ENCODE measurements at places on chromosomes 4 and X.
A peak's percentile ranks its signal among the peaks of the same experiment; 100 is the strongest.

DNA sequence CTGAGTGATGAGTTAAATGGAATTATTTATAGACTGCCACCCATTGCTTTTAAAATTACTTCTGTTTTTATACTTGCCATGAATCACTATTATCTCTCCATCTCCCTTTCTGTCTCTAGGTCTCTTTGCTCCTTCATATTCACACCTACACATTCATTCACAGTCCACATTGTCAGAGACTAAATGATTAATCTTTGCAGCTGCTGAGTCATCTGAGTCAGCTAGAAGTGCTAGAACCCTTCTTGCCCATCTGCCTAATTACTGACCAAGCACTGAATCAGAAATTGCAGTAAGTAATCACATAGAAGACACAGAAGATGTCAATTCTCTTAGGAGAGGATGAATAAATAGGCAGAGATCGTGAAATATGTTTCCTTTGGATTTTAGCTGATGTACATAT is 31.6 kb upstream of the RPS6KA6 start:
- no peak for DNase-seq

GRCh38 chrX:57565198-57565597 is 26.6 kb upstream of the ZXDB start:
- no peak for DNase-seq

DNA sequence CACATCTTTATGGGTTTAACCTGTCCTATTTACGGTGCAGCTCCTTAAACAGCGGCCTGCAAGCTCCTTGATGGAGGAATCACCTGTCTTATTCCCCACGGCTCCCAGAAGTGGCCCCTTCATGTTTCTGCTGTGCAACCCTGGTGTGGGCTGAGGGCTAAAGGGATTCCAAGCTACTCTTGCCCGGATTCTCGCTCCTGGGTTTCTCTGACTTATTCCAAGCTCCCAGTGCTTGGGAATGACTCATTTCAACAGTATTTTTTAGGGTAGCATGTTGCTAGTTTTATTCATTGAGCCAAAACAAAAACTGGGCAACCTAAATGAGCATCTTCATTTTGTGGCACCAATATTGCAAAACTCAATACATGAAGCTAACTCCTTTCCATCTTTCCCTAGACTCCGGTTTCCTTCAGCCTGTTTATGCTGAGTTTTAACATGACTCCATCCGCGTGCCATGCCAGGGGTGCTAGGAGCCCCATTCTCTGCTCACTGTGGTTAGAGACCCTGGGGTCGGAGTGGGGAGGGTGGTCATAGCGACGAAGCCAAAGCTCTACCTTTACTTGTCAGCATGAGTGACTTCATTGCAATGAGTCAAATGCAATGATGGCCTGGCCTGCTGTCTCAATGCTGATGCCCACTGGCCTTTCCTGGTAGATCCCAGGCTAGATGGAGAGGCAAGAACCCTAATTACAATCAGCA is 349.7 kb downstream of the NR3C2 start:
- DNase-seq = no peak

DNA sequence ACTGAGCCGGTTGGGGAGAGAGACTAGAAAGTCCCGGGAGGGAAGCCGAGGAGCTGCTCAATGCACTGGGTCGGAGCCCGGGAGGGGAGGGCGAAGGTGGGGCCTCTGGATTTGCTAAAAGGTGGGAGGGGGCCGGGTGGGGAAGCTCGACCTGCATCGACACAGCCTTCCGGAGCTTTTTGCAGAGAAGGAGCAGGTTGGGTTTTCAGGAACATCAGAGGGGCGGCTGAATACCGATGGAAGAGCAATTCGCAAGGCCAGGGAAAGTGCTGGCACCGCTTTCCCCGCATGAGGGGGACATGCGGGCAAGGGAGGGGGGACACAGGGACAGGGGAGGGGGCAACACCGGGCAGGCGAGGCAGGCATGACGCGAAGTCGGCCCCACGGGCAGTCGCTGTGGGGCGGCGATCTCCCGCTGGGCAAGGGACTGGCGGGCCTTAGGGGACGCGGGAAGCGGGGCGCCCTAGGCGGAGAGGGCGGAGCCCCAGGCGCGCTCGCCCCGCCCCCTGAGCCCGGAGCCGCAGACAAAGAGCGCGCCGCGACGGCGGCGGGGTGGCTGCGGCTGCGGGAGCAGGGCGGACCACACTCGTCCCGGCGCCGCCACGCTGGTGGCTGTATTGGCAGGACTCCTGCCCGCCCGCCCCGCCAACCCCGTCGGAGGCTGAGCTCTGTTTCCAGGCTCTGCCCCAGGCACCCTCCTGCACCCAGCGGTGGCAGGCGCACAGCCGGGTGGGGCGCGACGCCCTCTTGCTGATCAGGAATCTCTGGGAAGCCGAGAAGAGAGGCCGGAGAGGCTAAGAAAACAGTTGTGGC is 11.6 kb downstream of the PDZD4 start:
- no peak for DNase-seq

- no peak for DNase-seq
Measured at GRCh38 chrX:49976682-49977197, 54.3 kb downstream of the CLCN5 start.

GRCh38 chrX:129461801-129462456 is 61.4 kb downstream of the SMARCA1 start:
- DNase-seq = no peak

GRCh38 chr4:160283081-160283480 is 1180.2 kb downstream of the RAPGEF2 start:
- no peak for DNase-seq

DNA sequence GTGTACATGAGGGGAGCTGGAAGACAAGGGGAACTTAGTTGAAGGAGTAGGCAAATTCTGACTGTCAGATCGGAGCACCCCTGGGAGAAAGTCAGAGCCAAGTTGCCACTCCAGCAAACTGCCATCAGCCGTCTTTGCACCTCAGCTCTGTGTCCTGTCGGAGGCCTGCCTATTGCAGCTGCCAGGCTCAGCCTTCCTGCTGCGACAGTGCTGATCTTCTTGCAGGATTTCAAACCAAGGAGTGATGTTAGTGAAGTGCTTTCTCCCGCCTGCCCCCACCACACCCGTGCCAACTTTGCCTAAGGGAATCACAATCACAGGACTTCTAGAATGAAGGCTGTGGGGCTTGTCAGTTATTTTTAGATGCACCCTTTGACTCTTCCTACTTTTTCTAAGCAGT is 185.3 kb downstream of the KIT start:
- no peak for DNase-seq

GRCh38 chr4:24094726-24095125 is 204.9 kb upstream of the PPARGC1A start:
- DNase-seq = no peak

DNA sequence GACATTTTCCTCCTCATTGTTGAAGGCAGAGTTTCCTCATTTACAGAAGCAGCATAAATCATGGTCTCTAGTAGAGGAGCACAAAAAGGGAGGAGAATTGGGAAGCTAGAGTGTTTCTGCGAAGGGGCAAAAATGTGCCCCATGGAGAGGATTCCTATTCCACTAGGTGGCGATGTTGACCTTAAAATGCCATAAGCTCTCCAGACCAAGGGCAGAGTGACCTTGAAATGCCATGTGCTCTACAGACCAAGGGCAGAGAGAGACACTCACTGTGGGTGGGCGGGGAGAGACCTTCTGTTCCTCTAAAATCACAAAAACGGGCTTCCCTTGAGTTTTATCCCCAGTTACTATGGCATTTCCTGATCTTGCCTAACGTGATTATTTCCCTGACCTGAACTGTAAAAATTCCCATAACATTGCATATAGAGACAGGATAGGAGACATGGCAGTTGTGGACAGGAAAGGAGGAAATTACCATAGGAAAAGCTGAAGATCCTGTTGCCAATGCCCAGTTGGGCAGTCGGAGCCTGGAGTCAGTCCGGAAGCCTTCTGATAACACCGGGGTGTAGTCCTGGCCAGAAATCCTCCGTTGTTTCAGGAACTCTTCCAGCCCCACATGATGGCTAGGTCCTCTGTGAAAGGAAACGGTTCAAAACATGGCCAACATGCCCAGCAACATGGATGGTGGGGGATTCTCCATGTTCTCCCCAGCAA is 567.7 kb downstream of the MAGEB5 start:
- DNase-seq = peak; percentile 26

GRCh38 chr4:14879683-14880082 is 122.6 kb upstream of the CPEB2 start:
- DNase-seq = no peak

- DNase-seq = no peak
Measured at GRCh38 chr4:94470132-94470531, 18.4 kb downstream of the PDLIM5 start.

GRCh38 chr4:29372971-29373370 is 1347.2 kb upstream of the PCDH7 start:
- no peak for DNase-seq

- no peak for DNase-seq
Measured at GRCh38 chrX:117689956-117690355, 426.7 kb downstream of the KLHL13 start.

DNA sequence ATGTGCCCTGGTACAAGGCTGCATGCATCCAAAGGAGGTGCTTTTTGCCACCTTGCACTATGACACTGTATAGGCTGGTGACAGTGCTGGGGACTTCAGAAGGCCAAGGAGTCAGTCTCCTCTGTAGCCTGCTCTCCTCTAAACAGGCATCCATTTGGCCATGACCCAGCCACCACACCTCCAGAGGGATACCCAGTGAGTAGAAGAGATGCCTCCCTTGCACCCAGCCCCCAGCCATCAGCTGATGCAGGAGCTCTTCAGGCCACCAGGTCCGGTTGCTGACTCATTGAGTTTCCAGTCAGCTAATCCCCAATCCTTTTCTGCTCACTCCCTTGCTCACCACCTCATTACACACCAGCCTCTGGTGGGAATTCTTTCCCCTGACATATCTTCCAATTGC is 99.8 kb downstream of the PJA1 start:
- no peak for DNase-seq

- no peak for DNase-seq
Measured at GRCh38 chrX:107699616-107700015, 71.3 kb downstream of the PRPS1 start.

DNA sequence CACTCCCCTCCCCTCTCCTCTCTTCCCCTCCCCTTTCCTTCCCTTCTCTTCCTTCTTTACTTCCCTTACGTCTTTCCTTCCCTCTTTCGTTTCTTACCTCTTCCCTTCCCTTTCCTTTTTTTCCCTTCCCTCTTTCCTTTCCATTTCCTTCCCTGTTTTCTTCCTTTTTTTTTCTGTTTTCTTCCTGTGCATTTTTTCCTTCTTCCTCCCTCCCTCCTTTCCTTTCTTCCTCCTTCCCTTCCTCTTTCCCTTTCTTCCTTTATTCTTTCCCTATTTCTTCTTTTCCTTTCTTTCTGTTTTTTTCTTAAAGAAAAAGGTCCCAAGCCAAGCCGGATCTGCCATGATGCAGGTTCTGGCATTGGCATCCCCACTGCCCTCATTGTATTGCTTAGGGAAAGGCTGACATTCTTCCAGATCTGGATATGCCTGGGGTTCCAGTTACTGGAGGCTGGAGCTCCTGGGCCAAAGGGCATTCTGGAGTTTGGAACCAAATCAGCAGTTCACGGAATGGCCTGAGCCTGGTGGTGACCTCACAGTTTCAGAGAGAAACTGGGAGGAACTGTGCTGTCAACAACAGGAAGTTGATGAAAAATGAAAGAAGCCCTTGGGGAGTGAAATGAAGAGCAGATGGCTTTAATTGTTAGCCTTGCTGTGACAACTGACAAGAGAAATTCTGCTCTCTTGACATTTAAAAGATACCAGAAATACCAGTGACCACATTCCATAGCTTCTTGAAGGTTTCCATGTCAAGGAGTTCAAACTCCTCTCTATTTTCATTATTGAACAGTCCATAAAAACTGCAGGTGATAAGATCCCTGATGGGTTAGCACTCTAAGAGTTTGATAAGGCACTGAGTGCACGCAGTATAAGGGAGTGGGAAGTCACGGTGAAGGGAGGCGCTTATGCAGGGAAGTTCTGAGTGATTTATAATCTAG is 622.1 kb downstream of the SPRY1 start:
- no peak for DNase-seq

DNA sequence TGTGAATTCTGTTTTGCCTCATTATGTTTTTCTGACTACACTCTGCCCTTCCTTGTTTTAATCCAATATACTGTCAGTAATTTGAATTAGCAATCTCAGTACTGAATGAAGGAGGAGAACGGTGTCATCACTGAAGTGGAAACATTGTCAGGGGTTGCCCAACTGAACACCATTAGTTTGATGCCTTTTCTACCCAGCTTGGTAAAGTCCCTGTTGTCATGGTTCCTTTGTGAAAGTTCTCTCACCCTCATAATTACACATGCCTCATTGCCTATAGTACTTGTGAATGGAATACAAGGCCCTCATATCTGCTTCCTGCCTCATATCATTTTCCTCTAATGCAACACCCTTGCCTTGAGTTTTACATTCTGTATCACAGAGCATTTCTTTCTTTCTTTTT is 76.9 kb downstream of the RRAGB start:
- no peak for DNase-seq

- DNase-seq = no peak
Measured at GRCh38 chr4:52660643-52661042, 1.5 kb upstream of the USP46 start.

DNA sequence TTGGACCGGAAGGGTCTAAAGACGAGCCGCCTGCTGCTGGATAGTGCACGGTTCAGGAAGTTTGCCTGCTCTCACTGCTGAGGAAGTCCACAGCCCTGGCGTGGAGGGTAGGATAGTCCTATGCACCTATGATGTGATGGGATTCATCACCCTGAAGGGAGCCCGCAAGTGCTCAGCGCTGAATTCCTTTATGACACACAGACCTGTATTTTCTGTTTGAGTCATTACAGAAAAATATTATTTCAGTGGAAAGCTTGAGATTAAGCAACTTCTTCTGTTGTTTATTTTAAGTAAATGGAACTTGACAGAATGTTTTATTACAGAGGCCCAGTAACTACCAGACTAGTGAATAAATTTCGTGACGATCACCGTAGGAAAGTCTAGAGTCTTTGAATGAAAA is 123.2 kb downstream of the TRIML1 start:
- DNase-seq = no peak

DNA sequence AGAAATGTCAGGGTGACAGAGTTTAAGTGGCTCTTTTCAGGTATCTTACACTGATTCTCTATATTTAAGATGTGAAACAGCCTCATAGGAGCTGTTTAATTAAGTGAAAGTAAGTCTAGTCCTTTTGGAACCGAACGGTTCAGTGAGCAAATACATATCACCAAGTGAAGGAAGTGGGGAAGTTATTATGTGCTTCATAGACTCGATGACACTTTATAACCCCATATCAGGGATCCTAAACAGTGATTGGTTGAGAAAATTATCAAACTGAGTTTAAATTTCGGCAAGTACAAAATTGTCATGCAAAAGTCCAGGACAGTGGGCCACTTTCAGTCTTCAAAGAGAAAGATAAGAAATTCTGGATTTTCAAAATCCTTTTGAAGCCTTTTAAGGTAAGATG is at the start of gene DSPP:
Gene DSPP (plus strand): TSS at position 301 of the 400 bp plus-strand sequence. CDS start 2,380 bp downstream, outside the sequence.
- no peak for DNase-seq

GRCh38 chr4:37892641-37893040 is 1.8 kb downstream of the TBC1D1 start:
- no peak for DNase-seq

GRCh38 chr4:113636438-113636818 is 125.1 kb downstream of the CAMK2D start:
- peak; percentile 41 for DNase-seq

- no peak for DNase-seq
Measured at GRCh38 chr4:10106421-10107039, 10.1 kb downstream of the WDR1 start.

- DNase-seq = peak; percentile 29
Measured at GRCh38 chr4:8547108-8547911, 32.9 kb upstream of the GPR78 start.

- no peak for DNase-seq
Measured at GRCh38 chr4:3069661-3070199, 4.6 kb downstream of the HTT-AS start.

- DNase-seq = no peak
Measured at GRCh38 chr4:61866378-61867030, 666.4 kb downstream of the ADGRL3 start.

GRCh38 chr4:80228460-80228859 is 31.2 kb downstream of the PRDM8 start:
- DNase-seq = no peak

Data from Jurkat, Clone E6-1 (cell line).